ENCODE measurements at places on chromosomes 16 and 17.
A peak's percentile ranks its signal among the peaks of the same experiment; 100 is the strongest.

- DNase-seq, result no peak
Measured at GRCh38 chr16:56672761-56673536, 3.3 kb downstream of the MT1H start.

- no peak for DNase-seq
Measured at GRCh38 chr17:75888484-75888883, 8.3 kb downstream of the TRIM65 start.

DNA sequence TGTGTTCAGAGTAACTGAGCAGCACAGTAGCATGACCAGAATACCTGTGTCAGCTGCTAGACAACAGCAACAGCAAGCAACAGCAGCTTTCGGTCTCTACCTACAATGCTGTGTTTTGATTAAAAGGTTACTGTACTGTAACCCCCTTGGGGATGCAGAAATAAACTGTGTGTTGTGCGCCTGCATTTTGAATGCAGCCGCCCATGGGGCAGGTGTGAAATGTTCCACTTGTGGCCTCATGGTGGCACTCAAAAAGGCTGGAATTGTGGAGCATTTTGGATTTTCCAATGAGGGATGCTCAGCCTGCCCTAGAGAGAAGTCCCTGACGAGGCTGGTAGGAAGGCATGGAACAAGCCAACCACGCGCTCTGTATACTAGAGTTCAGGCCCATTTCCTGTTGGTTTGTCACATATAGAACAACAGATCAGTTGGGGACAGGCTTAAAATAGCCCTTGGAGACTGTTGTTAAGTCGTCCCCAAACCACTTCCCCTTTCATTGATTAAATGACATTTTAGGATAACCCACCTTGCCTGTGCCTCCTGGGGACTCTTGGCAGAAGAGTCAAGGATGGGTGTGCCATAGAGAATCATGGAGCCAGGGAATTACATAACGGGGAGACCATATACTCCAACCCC is 27.1 kb downstream of the SCPEP1 start:
- DNase-seq, result peak; percentile 72

GRCh38 chr17:10052106-10052813 is 146.1 kb downstream of the GAS7 start:
- DNase-seq, result no peak

- DNase-seq, result no peak
Measured at GRCh38 chr17:20028443-20028842, 19.3 kb downstream of the SPECC1 start.

DNA sequence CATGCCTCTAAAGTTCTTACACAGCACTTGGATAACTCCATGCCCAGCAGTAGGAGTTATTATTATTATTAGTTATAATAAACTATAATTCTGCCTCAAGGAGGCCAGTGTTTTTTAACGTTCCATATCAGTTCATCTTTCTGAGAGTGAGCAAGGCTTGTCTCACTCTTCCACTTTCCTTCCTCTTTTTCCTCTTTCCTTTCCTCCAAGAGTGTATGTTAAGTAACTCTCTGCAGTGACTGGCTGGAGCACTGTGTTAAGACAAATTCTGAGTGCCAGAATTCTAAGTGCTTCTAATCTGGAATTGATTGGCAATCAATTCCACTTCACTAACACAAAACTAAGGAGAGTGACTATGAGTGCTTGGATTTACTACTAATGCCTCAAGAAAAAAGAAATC is 16.4 kb downstream of the CLEC19A start:
- no peak for DNase-seq

DNA sequence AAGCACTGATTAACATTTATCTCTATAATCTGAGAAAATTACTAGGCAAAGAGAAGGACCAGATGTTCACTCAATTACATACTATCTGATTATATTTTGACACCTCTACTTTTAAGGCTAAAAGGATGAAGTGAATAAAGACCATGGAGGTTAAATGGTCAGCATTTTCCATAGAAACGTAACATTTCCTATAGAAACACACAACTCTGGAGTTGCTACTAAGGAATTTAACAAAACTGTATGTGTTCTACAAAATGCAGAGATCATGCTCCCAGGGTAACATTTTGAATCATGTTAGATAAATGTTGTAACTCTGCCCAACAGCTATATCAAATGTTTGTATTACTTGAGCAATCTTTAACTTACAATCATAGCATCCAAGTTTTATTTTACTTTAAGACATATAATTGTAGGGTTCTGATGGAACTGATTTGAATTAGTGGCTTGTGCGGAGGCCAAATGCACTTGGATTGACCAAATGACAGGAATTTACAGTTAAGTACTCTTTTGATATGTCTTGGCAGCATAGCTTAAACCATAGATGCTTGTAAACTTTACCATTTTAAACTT is 97.7 kb downstream of the RPGRIP1L start:
- DNase-seq, result no peak

DNA sequence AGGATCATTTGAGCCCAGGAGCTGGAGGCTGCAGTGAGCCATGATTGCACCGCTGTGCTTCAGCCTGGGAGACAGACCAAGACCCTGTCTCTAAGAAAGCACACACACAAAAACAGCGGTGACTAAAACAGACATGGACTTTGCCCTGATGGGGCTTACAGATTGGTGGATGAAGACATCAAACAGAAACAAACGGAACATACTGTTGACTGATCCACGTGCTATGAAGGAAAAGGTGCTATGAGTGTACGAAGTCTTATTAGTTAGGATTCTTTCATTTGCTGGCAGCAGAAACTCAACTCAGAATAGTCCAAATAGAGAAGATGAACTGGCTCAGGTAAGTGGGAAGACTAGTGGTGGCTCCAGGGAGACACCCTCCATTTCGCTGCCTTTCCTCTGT is 309.8 kb upstream of the N4BP1 start:
- DNase-seq, result no peak

DNA sequence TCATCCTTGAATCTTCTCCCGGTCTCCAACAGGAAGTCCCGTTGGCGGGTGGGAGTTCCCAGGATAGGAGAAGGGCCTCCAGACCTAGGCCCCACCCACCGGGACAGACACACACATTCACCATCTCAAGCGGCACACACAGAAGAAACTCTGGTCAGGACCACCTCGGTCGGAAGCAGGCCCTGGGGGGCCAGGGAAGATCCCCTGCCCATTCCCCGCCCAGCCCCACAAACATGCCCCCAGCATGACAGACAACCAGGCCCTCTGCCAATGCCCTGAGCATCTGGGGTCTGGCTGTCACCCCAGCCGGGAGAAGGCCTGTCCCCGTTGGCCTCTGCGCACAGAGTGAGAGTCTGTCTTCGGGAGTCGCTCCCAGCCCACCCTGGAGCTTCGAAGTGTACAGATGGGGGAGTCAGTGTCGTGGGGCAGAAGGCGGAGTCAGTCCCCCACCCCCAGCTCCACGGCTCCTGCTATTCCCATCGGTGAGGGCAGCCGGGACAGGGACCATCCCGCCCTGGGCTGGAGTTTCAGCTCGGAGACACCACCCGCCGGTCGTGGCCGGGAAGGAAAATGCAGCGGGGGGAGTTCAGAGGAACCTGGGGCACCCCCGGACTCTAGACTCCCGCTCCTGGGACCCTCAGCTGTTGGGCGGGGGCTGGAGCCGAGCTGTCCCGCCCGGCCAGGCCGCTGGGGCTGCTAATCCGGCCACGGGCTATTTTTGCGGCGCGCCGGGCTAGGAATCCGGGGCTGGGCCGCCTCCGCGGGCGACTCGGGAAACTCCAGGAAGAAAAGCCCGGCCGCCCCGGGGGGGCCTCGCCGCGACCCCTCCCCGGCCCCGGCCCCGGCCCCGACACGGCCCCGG is 660 bp downstream of the RHBDF1 start:
- no peak for DNase-seq

GRCh38 chr16:12896562-12896961 is 4.8 kb upstream of the SHISA9 start:
- peak; percentile 73 for DNase-seq

DNA sequence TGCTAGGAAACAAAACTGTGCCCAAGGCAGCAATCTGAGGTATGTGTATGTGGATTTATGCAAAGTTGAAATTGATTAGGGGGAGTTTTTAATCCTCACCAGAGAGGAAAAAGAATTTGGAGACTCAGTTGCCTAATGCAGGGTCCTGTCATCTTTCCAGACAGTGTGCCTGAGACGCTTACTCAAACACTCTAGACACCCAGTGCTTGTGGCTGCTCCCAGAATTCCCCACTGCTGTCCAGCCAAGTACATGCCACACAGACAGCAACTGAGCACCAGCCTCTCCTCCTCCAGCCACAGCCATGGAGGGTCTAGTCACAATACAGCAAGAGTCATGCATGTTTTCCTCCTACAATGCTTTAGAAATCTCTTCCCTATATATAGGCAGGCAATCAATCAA is 118.1 kb downstream of the HIC1 start:
- DNase-seq, result no peak

DNA sequence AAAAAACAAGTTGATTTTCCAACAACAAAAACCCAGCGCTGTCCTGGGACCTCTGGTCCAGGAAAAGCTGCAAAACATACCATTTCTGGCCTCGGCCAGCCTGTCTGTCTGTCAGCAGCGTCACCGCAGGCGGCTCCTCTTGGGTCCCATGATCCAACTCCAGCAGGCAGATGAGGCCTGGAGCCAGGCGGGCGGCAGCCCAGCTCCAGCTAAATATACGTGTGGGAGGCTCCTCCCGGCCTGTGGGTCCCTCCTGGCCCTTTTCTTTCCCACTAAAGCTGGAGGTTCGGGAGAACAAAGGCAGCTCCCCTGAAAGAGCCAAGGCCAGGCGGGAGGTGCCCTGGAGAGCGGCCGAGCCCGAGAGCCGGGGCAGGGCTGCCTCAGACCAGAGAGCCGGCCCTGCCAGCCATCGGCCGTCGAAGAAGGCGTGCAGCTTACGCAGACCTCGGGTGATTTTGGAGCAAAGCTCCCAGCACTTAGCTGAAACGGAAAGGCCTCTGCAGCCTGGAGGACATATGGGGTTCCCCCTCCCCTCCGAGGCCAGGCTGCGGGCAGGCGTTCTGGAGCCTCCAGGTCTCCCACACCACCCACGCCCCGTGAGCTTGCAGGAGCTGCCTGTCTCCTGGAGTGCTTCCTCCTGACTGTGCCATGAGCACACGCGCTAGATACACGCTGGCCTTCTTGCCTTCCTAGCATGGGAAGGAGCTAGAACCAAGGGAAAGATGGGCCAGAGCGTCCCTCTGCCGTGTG is 19.9 kb upstream of the JPH3 start:
- no peak for DNase-seq

GRCh38 chr17:83125515-83126274 is 46.3 kb downstream of the METRNL start:
- DNase-seq, result peak; percentile 64

DNA sequence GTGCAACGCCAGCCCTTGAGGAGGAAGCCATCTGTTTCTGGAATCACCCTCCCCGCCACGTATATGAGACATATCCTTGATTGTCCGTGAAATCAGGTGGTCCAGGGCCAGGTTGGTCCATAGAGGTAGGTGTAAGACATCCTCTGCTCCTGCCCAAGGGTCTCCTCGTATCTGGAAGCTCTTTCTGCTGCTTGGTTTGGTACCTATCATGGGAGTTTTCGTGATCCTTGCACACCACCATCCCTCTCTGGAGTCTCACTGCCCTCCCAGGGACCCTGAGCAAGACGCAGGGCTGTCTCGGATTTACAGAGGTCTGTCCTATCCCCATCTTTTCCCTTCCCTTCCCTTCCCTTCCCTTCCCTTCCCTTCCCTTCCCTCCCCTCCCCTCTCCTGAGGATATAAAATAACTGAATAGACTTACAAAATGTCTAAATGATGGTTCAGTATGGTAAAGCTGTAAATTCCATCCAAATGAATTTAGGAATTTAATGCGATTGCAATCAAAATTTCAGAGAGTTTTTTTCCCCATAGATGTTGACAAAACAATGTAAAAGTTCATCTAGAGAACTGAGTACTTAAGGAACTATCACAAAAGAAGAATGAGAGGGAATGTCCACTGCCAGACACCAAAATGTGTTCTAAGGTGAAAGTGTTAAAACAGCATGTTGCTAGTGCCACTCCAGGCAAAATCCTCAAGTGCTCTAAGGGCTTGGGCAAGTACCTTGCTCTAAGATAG is 2.0 kb upstream of the CCDC42 start:
- no peak for DNase-seq

DNA sequence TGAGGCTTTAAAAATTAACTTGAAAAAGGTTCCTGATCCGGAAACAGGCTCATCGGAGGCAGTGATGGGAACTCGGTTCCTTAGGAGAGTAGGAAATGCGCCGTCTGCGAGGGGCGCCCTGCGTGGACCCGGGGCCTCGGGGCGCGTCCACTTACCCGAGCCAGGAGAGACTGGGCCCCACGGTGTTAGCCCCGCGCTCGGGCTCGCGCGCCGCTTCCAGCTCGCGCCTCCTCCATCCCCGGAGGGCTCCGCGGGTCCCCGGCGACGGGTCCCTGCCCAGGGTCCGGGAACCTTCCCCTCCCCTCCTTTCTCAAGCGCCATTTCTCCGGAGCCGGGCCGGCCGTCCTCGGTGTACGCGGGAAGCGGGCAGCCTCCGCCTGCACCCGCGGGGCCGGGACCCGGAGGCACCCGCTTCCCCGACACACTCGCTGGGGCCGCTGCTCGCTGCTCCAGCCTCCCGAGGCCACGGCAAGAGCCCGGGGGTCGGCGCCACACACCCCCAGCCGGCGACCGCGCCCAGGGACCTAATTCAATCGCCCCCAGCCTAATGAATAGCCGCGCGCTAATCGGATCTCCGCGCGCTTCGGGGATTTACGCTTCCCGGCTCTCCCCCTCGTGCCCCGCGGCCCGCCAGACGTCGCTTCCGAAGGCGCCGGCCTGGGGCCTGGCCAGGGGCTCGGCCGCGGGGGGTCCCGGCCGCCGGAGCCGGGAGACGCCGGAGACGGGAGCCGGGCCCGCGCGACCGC is 2.2 kb upstream of the BAHCC1 start:
- no peak for DNase-seq

DNA sequence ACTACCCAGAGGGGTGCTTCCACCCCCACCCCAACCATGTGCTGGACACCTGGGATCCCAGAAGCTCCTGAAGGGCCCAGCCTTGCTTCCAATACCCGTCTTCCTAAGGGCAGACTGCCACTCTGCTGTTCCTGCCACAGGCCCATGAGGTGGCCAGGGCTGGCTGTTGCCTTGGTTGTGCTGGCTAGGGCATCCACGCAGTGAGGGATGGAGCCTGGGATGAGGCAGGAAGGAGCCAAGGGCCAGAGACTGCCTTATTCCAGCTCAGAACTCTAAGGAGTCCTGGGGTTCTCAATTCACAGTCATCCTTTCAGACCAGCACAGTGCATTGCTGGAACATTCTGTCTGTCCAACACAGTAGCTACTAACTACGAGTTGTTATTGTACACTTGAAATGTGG is 37.8 kb downstream of the BCO1 start:
- DNase-seq, result no peak

DNA sequence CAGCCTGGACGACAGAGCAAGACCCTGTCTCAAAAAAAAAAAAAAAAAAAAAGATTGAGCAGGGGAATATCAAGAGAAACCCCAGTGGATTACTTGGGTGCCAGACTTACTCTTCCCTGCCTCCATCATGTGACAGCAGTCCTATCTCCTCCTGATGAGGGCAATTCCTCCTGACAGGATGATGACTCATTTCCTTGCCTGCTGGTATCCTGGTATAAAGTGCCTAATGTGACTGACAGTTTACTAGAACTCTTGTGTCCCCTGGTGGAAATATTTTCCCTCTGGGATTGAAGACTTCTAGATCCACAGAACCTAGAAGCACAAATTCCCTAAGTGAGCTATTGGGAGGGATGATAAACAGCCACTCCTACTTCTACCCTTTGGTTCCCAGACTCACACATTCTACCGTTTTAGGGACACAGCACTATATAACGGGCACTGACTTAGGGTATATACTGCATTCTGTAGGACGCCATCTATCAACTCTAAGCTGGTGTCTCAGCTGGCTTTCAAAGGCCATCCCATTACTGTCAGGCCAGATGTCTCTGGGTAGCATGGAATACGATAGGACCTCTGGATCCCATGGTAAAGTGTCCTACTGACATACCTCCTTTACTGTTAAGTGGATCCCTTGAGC is 114.6 kb upstream of the MED13 start:
- peak; percentile 30 for DNase-seq

GRCh38 chr17:50114849-50115357 is 15.1 kb downstream of the SAMD14 start:
- DNase-seq, result peak; percentile 93

All from hematopoietic multipotent progenitor cell treated with erythropoietin and hydrocortisone succinate and interleukin-3 and kit ligand, for 6 days (in vitro differentiated cells).